ENCODE measurements at places on chromosomes 6 and 20. TPM values are rescaled to one million over a fixed set of nuclear protein-coding genes. Genes with fewer than 3 reads are reported as not detected.

Gene FAM209A
- not detected for polyA plus RNA-seq

- no peak overlapping the region for H3K27ac ChIP-seq
- H3K4me3 ChIP-seq = no peak overlapping the region
- DNase-seq = no peak
- H3K36me3 ChIP-seq = no peaks in the 10 kb centered on the region
- no peaks in the 10 kb centered on the region for H3K27me3 ChIP-seq
These were observed 91.0 kb downstream of the SCP2D1 start for GRCh38 chr20:18904624-18905023.

Gene TTK
- 10.0 TPM for polyA plus RNA-seq

Gene FRK
- 0.43 TPM for polyA plus RNA-seq

Gene GMPR
- polyA plus RNA-seq = 35.9 TPM

Gene PTK7
- 89.6 TPM for polyA plus RNA-seq

- H3K36me3 ChIP-seq = no peaks in the 10 kb centered on the region
- no peak overlapping the region for H3K27ac ChIP-seq
- peaks cover 4% of the 10 kb centered on the region for H3K4me1 ChIP-seq
- DNase-seq = no peak
- no peaks in the 10 kb centered on the region for H3K27me3 ChIP-seq
These were observed 10.8 kb upstream of the GUCA1A start for GRCh38 chr6:42162384-42162783.

DNA sequence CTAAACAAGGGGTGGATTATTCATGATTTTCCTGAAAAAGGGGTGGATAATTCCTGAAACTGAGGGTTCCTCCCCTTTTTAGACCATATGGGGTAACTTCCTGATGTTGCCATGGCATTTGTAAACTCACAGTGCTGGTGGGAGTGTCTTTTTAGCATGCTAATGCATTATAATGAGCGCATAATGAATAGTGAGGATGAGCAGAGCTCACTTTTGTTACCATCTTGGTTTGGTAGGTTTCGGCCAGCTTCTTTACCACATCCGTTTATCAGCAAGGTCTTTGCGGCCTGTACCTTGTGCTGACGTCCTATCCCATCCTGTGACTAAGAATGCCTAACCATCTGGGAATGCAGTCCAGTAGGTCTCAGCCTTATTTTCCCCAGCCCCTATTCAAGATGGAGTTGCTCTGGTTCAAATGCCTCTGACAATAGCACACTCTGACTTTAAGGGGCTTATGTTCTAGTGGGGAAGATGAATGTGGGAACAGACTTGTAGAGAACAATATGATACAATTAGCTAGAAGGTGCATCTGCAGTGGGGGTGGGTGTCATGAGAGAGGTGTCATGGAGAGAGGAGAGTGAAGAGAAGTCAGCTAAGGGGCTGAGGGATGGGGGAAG is 4.2 kb upstream of the GPR31 start:
- H3K36me3 ChIP-seq = no peaks in the 10 kb centered on the region
- H3K27ac ChIP-seq = no peak overlapping the region
- no peak overlapping the region for H3K4me3 ChIP-seq
- DNase-seq = no peak
- no peaks in the 10 kb centered on the region for H3K27me3 ChIP-seq

- H3K4me1 ChIP-seq = no peaks in the 10 kb centered on the region
- H3K27ac ChIP-seq = no peak overlapping the region
- H3K36me3 ChIP-seq = no peaks in the 10 kb centered on the region
- H3K4me3 ChIP-seq = no peak overlapping the region
- no peaks in the 10 kb centered on the region for H3K27me3 ChIP-seq
These were observed 32.4 kb downstream of the HBS1L start for GRCh38 chr6:135022050-135022697.

DNA sequence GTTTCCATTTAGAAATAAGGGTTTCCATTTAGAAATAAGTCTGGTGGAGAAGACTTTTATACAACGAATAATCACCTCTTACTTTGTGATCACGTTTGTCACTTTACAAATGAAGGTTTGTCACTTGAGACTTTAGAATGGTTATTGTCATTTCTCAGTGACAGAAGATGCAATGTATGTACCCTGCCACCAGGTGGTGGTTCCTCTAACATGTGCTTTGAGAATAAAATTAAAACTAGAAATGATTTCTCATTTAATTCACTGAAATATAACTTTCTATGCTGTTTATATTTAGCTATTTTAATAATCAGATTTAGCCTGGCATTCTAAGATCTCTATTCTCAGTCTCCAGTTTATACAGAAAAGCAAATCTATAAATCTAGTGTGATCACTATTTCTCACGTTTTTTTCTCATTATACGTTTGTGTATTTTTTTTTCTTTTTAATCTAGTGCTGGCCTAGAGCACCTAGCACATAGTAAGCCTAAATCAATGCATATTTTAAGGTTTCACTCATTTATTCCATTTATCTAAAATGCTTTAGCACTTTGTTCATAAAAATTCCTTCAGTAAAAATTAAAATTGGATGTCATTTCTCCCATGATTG is 57.4 kb upstream of the TFAP2D start:
- no peaks in the 10 kb centered on the region for H3K36me3 ChIP-seq
- no peak for DNase-seq
- H3K4me3 ChIP-seq = no peak overlapping the region

DNA sequence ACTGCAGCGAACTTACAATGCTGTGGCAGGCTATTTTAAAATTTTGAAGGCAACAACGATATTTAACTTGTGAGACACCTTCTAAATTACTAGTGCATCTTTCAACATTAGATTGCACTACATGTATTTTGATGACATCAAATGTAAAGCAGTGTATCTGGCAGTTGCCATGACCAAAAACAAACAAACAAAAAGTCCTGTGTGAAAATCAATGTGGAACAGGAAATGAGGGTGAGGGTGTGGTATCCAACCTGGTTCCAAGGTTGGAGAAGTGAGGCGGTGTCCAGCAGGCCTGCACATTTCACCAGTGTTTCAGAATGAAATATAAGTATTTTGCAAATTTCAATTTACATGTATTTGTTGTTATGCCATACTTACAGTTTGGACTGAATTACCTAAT is 112.0 kb downstream of the LAMP5 start:
- H3K27me3 ChIP-seq = no peaks in the 10 kb centered on the region
- DNase-seq = no peak
- no peak overlapping the region for H3K27ac ChIP-seq

- H3K4me1 ChIP-seq = no peaks in the 10 kb centered on the region
- H3K27ac ChIP-seq = no peak overlapping the region
- no peak for DNase-seq
- no peaks in the 10 kb centered on the region for H3K27me3 ChIP-seq
- H3K36me3 ChIP-seq = no peaks in the 10 kb centered on the region
These were observed 771.4 kb upstream of the DEFB115 start for GRCh38 chr20:30486103-30486478.

Data from spinal cord (tissue), 10 donors.